ENCODE measurements at places on chromosomes 1 and 21.

- no peak for DNase-seq
Measured at GRCh38 chr1:33334081-33334552, 13.2 kb upstream of the A3GALT2 start.

- DNase-seq, result no peak
Measured at GRCh38 chr21:35565204-35565611, 495.1 kb downstream of the SETD4 start.

- no peak for DNase-seq
Measured at GRCh38 chr21:25457411-25457810, 149.9 kb downstream of the MRPL39 start.

- no peak for DNase-seq
Measured at GRCh38 chr21:20942523-20942922, 55.7 kb upstream of the NCAM2 start.

DNA sequence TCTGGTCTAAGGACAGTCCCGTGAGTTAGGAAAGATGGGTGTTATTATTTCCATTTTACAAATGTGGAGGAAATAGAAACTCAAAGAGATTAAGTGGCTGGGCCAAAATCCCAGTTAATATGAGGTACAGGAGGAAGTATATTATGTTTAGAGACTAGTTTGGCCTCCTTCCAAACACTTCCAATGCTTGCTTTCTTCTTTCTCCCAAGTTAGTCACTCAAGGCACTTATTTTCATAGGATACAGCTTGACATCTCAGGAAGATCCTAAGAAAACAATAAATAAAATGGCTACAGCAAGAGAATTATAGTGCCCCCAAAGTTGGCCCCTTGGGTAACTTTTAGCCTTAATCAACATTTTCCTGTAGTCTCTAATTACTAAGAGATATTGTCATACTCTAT, 47.5 kb upstream of the IPO9 start:
- no peak for DNase-seq
